NAMALWA (cell line): ENCODE measurements at places on chromosomes 16 and 17.

- DNase-seq: no peak
Observed at GRCh38 chr17:6386041-6386630, 48.8 kb downstream of the AIPL1 start.

- DNase-seq: no peak
Observed at GRCh38 chr16:14485121-14485551, 144.9 kb downstream of the PARN start.

DNA sequence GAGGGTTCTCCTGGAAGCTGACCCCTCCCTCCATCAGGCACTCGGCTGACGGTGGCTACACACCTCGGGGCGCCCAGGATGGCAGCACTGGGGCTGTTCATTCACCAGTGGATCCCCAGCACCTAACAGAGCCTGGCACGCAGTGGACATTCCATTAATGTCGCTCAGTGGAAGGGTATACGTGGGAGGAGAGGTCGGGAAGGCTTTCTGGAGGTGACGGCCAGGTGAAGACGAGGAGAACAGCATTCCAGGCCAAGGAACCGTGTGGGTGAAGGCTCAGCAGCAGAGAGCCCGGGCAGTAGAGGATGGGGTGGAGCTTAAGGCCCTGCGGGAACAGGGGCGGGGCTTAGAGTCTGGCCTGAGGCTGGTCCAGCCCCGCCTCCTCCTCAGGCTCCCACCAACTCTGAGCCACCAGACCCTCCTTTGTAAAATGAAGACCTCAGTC lies 2.5 kb upstream of the HS3ST6 start:
- DNase-seq: peak; percentile 76

- DNase-seq: no peak
Observed at GRCh38 chr17:692116-692515, 22.5 kb downstream of the VPS53 start.

- DNase-seq: no peak
Observed at GRCh38 chr16:24825696-24826095, 20.1 kb upstream of the SLC5A11 start.

- DNase-seq: peak; percentile 83
Observed at GRCh38 chr17:43576563-43577229, 30.6 kb upstream of the ETV4 start.

DNA sequence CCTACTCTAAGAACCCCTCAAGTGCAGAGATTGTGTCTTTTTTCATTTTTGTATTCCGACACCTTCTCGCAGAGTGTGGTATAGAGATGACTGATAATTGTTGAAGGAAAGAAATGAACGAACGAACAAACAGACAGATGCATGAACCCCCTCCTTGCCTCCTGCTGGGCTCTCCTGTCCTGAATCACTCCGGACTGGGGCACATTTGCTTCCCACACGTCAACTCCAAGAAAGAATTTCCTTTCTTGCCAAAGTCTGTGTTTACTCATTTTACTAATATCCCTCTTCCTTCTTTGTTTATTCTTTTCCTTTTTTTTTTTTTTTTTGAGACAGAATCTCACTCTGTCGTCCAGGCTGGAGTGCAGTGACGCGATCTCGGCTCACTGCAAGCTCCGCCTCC lies 37.5 kb upstream of the BHLHA9 start:
- DNase-seq: no peak

DNA sequence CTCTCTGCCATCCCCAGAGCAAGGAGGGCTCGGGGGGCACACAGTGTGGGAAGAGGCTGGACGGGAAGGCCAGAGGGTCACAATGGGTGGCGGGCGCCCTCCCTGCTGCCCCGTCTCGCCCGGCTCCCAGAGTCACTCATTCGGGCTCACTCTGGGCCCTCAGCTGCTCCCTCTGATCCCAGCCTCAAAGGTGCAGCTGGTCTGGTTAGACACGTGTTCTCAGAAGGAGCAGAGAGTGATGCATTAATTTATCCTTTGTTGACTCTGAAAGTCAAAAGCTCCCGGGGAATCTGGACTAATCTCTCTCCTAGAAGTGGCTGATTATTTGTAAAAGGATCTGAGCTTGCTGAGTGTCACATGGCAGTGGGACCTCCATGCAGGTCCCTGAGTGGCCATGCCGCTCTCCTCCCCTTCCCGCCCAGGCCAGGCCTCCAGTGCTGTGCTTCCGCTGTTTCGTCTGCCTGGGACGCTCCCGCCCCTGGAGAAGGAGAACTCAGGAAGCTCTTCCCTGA lies 87.5 kb downstream of the SEC14L1 start:
- DNase-seq: no peak

GRCh38 chr17:61647047-61647446 lies 56.0 kb upstream of the NACA2 start:
- DNase-seq: no peak

GRCh38 chr17:29005936-29006511 lies at the start of gene SEZ6:
SEZ6 (minus strand) TSS chr17:29006033; CDS start chr17:29005869, 164 bp downstream.
- DNase-seq: peak; percentile 68

GRCh38 chr16:87380881-87381280 lies 2.7 kb downstream of the FBXO31 start:
- DNase-seq: no peak

DNA sequence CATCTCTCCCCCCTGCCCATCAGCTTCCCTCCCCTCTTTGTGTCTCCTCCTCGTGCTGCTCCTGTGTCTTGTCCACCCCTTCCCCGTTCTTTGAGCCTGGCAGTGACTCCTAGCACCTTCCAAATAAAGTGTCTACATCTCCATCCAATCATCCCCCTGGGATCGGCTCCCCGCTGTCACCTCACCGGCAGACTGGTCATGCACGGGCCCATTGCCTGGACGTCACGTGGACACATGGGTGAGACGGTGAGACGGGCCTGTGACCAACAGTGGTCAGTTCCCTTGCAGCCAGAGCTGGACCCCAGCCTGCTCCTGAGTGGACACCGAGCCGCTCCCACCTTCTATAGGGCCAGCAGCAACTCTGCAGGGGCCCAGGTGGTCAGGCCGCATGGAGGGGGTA lies 46.4 kb downstream of the COTL1 start:
- no peak for DNase-seq

- no peak for DNase-seq
Observed at GRCh38 chr16:67015313-67015731, 13.6 kb upstream of the CBFB start.

- peak; percentile 65 for DNase-seq
Observed at GRCh38 chr16:87392821-87393679, 914 bp downstream of the MAP1LC3B start.

GRCh38 chr17:9968881-9969280 lies 63.8 kb upstream of the RCVRN start:
- DNase-seq: no peak

DNA sequence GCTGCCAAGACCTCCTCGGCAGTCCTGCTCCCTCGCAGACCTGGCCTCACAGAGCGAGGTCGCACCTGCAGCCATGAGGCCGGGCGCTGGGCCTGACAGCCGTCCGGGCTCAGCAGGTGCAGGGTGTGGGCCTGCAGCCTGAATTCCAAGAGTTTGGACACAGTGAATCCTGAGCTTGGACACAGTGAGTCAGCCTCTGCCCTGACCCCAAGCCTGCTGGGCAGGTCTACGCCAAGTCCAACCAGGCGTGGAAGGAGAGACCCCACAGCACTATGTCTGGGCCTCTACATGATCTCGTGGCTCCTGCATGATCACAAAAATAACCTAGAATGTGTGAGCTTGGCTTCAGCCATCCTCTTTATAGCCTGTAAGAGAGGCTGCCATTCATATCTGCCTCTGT lies 121.0 kb downstream of the C16orf95 start:
- no peak for DNase-seq

DNA sequence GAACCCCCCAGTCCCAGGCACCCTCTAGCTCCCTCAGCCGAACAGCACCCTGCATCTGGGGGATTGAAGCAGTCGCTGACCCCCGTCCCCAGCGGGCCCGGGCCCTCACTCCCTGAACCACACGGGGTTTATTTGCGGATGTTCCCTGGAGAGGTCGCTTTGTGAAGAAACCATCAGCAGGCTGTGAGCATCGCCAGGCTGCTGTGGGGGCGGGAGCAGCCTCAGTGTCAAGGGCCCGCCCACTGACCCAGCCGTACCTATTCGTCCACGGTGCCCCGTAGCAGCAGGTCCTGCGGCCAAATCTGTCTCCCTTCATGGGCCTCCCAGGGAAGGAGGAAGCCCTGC lies 6.4 kb upstream of the RAB40C start:
- no peak for DNase-seq

GRCh38 chr17:335691-336090 lies 16.9 kb downstream of the RPH3AL start:
- DNase-seq: no peak
